ENCODE measurements at places on chromosomes 2 and 18.

DNA sequence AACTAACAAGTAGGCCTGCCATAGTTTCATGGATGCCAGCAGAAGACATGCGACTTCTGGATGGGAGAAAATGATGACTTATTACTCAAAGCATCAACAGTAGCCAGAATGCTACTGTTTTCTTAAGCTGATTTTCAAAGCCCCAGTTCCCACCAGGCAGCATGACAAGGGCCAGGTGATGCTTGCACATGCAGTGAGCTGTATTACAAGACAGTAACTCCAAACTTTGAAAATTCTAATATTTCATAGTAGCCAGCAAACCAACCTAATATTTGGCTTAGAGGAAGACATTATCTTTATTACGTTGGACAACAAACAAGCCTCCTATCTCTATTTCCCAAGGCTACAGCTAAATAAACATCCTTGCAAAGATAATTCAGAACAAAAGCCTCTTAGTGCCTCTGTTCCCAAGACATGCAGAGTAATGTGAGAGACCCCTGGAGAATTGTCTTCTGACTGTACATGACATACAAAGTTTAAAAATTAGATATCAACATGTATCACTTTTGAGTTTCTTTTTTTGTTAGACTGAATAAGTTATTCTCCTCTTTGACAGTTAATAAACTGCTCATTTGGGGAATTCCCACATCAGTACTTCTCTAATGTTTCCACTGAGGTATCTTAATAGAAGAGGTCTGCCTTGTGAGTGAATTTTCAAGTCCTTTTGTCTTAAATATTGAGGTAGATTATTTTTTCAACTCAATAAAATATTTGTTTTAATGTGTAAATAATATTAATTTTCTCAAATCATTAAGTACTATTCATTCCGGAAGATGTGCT, 367.6 kb upstream of the CWC22 start:
- no peak for DNase-seq

DNA sequence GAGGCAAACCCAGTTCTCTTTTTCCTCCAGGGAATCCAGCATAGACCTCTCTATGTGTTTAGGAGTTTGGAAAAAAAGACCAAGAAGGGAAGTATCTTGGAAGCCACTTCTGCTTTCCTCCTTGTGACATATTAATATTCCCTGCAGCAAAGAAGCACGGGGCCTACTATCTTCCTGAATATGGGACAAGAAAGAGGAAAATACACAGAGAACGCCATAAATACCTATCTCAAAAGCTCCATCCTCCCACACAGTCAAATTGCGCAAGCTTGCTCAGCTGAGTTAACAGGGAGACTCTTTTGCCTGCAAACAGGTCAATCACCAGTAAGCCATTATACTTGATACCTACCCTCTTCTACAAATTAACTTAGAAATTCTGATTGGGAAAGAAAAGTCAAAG, 16.7 kb upstream of the RAPH1 start:
- no peak for DNase-seq

DNA sequence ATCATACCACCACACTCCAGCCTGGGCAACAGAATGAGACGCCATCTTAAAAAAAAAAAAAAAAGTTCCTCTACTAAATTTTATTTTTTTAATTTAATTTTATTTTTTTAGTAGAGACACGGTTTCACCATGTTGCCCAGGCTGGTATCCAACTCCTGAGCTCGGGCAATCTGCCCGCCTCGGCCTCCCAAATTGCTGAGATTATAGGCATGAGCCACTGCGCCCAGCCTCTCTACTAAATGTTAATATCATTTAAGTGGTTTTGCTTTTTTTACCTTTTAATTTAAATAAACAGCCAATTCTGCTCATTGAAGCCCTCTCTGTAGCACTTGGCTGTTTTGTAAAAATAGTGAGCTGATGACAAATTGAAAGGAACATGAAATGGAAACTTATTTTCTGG, 9.2 kb downstream of the RAB17 start:
- no peak for DNase-seq

DNA sequence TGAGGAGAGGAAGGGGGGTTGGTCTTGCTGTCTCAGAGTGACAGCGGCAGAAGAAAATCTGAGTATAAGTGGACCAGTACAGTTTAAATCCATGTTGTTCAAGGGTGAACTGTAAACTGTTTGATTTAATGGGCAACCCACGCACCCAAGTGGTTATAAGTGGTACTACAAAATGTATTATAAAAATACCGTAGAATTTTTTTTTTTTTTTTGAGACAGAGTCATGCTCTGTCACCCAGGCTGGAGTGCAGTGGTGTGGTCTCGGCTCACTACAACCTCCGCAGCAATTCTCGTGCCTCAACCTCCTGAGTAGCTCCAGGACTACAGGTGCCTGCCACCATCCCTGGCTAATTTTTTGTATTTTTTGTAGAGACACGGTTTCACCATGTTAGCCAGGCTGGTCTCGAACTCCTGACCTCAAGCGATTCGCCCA, 2.1 kb upstream of the CHCHD5 start:
- no peak for DNase-seq

DNA sequence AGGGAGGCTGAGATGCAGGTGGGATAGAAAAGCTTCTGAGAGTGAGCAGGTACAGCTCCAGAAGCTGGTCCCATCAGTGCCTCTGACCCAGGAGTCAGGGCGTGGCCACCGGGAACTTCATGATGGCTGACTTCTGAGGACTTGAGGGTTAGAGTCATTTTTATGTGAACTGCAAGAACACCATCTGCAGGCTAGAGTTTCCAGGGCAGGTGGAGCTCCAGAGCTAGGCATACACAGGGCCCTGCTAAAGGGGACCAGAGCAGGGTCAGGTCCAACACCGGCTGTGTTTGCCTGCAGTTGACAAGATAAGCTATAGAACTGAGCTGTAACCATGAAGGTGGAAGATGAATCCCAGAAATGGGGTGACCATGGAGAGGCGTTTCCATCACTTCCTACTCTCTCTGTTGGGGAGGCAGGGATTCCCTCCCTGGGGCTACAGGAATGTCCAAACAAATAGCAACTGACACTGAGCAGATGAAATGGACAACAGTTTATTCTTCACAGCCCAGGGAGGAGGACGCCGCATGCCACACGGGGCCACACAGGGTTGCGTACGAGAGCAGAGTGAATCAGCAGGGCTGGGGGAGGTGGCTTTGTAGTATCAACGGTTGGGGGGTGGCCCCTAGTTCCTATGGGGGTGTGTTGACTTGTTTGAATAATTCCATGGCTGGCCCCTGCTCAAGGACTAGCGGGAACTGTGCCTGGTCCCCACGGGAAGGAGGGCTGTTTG, 77.6 kb upstream of the ZNF516 start:
- no peak for DNase-seq

DNA sequence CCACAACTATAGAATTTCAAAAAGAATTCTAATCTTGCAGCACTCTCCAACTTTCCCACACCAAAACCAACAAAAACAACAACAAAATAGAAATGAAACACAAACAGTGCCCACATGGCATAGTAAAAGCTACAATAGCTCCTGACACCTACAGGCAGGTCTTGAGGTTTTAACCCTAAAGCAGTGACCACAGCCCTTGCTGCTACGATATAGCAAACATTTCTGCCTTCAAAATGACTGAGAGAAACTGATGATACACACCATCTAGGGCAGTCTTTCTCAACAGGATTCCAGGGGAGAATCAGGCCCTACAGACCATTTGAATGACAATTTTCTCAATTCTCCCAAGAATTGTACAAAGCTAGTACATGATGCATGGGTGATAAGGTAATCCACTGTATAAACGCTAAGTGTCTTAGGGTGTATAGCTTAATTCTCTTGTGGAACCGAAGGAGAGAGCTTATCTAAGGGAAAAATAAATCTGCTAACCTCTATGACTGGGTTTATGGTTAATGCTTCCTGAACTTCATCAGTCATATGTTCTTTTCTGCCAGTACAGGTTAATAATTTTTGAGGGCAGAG, 46.5 kb downstream of the TRAK2 start:
- no peak for DNase-seq

DNA sequence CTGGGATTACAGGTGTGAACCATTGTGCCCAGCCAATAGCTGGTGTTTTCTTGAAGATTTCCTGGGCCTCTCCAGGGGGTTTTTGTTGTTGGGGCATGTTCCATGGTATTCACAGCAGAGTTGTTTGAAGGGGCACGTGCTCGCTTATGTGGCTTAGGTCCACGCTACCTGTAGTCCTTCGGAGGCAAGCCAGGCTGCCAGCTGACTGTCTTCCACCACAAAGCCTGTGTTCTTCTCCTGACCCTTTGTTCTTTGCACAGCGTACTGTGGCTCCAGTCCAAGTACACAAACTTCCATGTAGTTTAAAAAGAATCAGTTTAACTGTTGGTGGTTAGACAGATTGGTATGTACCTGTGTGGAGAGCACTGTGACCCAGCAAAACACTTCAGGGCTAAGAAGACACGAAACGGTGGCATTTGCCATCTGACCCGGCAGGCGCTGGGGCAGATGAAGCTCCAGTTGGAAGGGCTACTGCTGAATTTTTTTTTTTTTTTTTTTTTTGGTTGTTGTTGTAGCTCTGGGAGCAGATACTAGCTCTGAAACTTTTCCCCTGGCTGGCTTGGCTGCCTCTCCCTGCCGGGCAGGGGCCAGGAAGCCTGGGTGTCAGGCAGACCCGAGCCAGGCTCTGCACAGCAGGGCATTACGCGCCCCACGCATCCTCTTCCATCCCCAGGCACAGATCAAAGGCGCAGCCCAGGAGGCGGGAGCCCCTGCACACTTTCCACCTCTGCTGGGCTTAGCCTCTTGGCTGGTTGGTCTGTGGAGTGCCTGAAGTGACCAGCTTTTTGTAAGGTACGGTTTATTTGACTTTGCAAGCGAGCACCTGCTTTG, 5.7 kb downstream of the GREB1 start:
- no peak for DNase-seq

DNA sequence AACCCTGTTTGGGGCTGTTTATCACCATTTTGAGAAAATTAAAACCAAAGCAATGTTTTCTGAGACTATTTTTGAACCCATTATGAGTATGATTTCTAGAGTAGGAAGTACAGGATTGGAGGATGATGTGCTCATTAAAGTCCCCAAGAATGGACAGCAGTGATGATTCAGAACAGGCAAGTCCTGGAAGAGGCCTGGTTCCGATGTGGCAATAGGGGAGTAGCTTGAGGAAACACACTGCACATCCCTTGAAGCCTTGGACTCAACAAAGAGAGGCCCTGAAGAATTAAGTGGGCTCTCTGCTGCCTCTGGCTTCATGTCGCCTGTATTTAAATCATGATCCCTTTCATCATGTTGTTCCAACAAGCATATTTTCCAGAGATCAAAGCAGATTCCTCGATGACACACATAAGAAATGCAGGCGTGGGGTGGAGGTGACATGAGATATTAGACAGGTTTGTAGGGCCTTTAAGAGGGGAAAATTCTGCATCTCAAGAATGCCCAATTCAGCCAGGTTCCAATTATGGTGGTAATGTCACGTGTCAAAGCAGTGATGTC, 242.2 kb downstream of the FHOD3 start:
- no peak for DNase-seq

DNA sequence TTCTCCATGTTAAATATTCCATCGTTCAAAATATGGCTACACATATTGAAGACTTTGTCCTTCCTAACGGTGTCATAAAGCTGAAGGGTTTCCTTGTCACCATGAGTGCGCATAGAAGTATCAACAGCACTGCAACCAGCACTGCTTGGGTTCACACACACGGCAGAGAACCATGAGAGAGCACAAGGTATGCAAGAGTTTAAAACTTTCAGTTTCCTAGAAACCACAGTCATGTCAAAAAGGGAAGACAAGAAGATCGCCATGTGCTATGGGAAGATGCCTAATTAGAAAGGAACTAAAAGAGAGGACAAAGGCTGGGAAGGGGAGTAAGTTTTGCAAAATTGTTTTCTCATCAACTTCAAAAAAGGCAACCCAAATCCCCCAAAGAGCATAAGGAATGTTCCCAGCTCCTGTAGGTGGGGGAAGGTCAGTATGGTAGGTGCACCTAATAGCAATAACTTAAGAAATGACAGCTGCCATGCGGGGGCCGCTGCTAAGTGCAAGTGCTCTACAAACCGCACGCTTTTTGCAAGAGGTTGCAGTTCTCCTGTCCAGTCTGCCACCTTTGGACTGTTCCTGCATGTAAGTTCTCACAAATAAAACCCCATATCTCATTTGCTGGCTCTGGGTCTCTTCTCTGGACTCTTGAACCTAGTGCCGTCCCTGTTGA, 136.8 kb downstream of the TMEM163 start:
- no peak for DNase-seq

- DNase-seq, result no peak
Measured at GRCh38 chr2:201579536-201579935, 63.8 kb downstream of the TMEM237 start.

GRCh38 chr2:9668687-9669345, 38.0 kb upstream of the YWHAQ start:
- no peak for DNase-seq

DNA sequence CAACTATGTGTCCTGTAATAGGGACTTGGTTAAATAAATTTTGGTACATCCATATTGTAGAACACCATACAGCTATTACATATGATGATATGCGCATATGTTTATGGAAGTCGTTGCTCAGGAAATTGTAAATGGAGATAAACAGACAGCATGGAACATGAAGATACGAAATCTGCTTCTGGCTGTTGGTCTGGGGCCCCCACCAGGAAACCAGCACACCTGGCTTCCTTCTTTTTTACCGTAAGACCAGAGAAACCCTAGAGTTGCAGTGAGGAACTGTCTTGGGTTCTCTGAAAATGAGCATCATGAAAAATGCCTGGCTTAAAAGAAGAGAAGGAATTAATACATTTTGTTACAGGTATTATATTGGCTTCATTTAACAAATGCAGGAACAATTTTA, 40.8 kb downstream of the SPTBN1 start:
- no peak for DNase-seq

DNA sequence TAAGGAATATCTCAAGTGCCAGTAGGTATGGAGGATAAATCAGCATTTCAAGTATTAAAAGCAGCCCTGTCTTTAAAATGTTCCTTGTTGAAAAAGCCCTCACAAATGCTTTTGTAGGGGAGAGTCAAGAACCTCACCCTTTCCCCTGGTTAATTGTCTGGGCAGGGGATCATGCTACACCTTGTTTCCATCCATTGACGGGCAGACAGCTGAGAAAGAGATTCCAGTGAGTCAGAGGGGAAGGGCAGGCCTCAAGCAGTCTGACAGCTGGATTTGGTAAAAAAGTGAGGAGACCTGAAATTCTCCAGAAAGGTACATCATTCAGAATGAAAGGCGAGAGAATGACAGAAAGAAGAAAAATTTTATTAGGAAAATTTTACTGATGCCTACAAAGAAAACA, 203.2 kb upstream of the CYP26B1 start:
- no peak for DNase-seq

GRCh38 chr2:621303-622099, 55.7 kb downstream of the TMEM18 start:
- DNase-seq, result no peak

All from stimulated activated CD8-positive, alpha-beta memory T cell treated with anti-CD3 and anti-CD28 coated beads, Interleukin-7, amount 100 ng/mL, for 24 hours (primary cell).